ENCODE measurements at places on chromosomes 1 and 21.

DNA sequence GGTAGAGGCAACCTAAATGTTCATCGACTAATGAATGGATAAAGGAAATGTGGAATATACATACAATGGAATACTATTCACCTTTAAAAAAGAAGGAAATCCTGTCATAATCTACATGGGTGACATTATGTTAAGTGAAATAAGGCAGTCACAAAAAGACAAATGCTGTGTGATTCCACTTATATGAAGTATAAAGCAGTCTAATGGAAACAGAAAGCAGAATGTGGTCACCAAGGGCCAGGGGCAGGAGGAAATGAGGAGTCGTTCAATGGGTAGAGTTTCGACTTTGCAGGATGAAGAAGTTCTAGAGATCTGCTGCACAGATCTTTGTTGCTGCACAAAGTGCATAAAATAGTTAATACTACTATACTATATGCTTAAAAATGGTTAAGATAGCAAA is 7.8 kb downstream of the DIPK1A start:
- DNase-seq = no peak

GRCh38 chr1:18707696-18708257 is 77.1 kb downstream of the PAX7 start:
- DNase-seq = no peak

DNA sequence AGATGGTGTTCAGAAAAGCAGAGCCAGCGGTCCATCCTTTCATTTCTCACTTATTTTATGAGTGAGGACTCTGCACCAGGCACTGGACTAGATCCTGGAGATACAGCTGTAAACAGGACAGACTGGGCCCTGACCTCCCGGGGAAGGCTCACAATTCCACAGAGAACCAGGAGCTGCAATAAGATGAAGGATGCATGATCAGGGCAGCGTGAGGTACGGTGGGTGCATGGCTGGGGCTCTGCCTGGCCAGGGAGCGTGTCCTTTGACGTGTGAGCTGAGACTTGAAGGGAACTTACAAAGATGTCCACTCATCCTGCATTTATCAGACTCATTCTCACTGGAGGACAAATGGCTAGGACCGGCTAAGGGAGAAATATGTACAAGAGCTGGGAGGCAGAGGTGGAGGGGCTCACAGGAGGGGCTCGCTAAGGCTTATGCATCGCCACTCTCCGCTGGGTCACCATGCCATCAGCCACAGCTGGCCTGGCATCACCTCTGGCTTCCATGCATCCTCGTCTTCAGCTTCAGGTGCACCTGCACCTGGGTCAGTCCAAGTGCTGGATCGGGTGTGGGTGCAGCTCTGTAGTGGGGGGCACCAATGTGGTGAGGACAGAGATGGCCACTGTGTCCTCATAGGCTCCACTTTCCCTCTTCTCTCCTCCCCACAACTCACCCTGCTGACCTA is 213.9 kb downstream of the TOMM20 start:
- DNase-seq = no peak

GRCh38 chr1:67105508-67105907 is 29.3 kb downstream of the C1orf141 start:
- no peak for DNase-seq

- DNase-seq = no peak
Observed at GRCh38 chr1:110948038-110948810, 15.5 kb downstream of the LRIF1 start.

- no peak for DNase-seq
Observed at GRCh38 chr1:236397173-236397759, 3.2 kb downstream of the EDARADD start.

GRCh38 chr1:56148326-56149193 is 430.8 kb downstream of the PLPP3 start:
- no peak for DNase-seq

- DNase-seq = peak; percentile 84
Observed at GRCh38 chr1:211382714-211383480, 56.3 kb downstream of the TRAF5 start.

DNA sequence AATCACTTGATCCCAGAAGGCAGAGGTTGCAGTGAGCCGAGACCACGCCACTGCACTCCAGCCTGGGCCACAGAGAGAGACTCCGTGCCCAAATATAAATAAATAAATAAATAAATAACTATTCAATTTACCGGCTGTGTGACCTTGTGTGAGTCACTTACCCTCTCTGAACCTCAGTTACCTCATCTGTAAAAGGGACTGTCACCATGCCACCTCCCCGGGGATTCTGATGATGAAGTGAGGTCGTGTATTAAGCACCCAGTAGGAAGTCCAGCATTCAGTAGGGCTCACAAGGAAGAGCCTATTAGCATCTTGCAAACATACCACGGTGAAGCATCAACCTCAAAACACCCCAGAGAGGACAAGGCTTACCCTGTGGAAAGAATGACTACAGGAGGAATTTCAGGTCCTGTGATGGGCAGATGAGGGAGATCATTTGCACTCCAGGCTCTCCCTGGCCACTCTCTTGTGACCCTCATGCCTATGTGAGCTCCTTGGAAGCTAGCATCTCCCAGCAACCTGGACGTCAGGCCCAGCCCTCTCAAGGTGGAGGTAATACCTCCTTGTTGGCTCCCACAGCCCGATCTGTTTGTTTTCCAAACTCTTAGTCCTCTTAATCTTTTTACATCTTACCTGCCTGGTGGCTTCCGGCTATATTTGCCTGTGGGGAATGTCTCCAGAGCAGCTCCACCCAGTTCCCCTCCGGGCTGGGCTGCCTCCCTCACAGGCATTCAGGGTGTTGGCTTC is 7.6 kb upstream of the C1QA start:
- DNase-seq = no peak

- DNase-seq = no peak
Observed at GRCh38 chr1:108521990-108522393, 37.9 kb upstream of the EEIG2 start.

DNA sequence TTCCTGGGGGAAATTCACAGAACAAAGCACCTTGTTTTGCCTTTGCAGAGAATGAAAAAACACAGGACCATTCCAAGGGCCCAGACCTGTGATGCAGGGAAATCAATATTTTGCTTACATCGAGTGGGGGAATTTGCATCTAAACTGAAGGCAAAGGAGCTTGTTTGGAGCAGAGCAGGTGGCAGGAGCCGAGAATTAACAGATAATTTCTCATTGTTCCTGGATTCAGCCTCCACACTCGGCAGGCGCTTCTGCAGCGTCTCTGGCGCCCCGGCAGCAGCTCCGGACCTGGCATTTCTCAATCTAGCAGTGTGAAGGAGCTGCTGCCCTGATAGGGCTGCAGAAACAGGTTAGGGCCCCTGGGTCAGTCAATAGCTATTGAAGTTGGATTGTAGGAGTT is 2.0 kb upstream of the SYT6 start:
- peak; percentile 10 for DNase-seq

DNA sequence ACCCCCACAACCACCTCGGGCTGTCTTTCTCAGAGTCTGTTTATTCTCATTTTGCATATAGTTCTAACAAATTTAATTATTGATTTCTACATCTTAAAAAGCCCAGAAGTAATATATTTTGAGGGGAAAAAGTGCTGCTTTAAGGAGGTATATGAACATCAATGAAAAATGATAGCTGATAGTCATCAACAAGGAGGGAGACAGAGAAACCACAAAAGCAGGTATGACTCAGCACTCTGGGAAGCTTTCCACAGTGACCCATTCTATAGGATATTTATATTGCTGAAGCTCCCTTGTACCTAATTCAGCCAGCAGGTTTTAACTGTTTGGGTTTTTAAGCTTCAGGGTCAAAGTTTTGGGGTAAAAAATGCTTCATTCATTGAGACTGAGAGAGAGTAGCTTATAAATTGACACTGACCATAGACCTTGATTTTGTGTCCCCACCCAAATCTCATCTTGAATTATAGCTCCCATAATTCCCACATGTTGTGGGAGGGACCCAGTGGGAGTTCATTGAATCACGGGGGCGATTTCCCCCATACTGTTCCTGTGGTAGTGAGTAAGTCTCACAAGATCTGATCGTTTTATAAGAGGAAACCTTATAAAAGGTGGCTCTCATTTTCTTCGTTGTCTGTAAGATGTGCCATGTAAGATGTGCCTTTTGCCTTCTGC is 27.4 kb downstream of the VANGL1 start:
- DNase-seq = no peak

DNA sequence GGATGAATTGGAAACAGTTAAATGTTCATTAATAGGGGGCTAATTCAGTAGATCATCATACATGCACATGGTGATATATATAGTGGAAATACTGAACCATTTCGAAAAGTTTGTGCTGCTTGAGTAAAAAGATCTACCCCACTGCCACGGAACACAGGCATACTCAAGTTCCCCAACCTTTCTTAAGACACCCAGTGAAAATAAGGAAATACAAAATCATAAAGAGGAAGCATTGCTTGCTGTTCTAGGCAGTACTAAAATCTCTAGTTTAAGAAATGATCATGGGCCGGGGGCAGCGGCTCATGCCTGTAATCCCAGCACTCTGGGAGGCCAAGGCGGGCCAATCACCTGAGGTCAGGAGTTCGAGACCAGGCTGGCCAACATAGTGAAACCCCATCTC is 37.6 kb upstream of the KIRREL1 start:
- DNase-seq = no peak

DNA sequence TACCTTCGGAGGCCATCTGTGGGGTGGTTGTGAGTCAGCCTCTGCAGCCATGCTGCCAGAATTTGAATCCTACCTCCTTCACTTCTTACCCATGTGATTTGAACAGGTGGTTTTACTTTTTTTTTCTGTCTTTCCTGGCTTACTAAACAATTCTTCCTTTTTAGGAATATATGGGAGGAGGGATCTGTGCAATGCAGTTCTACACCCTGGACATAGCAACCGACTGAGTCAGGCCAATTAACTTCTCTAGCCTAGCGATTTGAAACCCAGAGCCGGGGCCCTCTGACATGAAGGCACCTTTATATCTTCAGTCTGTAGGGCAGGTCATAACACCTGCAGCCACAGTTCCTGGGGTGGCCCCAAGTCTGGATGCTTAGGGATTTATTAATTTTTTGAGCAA is 83.6 kb downstream of the ST6GALNAC3 start:
- no peak for DNase-seq

GRCh38 chr1:43779805-43780403 is 72.6 kb downstream of the ST3GAL3 start:
- DNase-seq = no peak

- no peak for DNase-seq
Observed at GRCh38 chr1:207084232-207084631, 4.4 kb upstream of the C4BPB start.

GRCh38 chr1:204335085-204335484 is 24.6 kb downstream of the PLEKHA6 start:
- DNase-seq = no peak

DNA sequence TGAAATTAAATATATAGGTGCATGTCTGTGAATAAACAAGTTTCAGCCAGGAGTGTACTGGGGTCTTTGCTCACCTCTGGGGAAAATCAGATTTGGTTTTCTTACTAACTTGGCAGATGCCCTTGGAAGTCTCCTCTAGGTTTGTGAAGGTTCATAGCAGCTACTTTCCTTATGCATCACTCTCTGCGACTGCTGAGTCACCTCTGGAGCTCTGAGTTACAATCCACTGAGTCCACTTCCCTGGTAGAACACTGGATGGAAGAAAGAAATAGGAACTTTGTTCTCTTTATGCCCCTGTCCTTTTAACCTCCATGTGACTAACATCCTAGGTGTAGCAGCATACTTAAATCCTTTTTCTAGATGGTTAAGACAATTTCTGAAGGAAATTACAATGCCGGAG is 4.4 kb upstream of the FASLG start:
- no peak for DNase-seq

GRCh38 chr1:224368409-224368808 is 11.7 kb downstream of the CNIH4 start:
- DNase-seq = no peak

- DNase-seq = no peak
Observed at GRCh38 chr1:46804027-46804889, 5.4 kb downstream of the CYP4B1 start.

- no peak for DNase-seq
Observed at GRCh38 chr1:58968360-58968952, 184.6 kb upstream of the JUN start.

DNA sequence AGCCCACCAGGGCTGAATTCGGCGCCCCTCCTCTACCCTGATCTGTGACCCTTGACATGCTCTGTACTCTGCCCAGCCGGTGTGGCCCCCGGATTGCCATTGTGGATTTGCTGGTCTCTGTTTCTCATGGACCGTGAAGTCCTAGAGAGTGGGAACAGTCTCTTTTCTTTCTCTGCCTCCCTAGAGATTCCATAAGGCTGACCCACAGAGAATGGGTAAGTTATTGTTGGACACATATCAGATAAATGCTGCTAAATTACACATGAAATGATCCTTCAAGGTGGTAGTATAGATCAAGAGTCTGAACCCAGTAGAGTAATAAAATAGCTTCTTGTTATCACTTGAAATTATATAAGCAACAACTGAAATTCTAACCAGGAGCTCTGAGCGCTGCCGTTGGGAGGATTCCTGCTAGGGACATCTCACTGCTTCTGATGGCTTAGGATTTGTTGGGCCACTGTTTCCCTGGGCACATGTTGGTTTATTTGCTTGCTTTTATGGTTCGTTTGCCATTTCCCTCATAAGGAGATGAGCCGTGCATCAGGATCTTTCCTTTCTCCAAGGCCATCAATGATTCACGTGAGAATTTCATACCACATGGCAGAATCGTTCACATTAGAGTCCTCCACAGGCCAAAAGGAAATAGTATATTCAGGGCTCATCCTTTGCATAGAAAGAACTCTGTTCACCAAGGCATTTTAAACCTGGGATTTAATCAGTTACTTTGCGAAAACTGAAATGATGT is 111.9 kb downstream of the ZBTB18 start:
- DNase-seq = no peak

DNA sequence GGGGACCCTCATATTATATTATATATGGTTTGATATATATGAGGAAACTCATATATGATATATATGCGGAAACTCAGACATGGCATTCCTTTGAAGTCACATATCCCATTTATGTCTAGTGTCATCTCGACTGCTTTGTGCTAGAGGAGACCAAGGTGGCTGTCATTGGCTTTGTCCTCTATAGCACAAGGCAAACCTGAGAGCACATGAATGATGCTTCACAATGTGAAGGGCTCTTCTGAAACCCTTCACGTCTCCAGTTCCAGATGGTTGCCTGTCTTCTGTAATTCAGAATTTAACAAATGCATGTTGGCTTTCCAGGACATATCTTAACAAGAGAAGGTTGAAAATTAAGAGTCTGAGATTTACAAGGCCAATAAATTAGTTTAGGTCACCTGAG is 303.6 kb downstream of the BARHL2 start:
- no peak for DNase-seq

GRCh38 chr21:44572959-44573583 is 458 bp upstream of the KRTAP10-4 start:
- DNase-seq = no peak

DNA sequence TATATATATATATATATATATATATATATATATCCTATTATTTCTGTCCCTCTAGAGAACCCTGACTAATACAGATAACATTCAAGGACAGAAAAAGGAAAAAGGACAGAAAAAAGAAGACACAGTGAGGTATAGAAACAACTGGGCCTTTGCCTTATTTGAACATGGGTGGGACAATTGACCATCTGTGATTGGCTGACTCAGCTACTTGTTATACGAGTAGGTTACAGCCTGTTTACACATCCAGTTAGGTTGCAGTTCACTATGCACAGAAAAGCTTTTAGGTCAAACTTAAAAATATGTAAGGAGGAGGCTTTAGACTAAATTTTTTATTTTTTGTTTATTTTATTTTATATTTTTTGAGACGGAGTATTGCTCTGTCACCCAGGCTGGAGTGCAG is 39.8 kb upstream of the RGS8 start:
- no peak for DNase-seq

Measured in caudate nucleus (tissue), 63 donors.